ENCODE measurements at places on chromosomes 4 and X.

DNA sequence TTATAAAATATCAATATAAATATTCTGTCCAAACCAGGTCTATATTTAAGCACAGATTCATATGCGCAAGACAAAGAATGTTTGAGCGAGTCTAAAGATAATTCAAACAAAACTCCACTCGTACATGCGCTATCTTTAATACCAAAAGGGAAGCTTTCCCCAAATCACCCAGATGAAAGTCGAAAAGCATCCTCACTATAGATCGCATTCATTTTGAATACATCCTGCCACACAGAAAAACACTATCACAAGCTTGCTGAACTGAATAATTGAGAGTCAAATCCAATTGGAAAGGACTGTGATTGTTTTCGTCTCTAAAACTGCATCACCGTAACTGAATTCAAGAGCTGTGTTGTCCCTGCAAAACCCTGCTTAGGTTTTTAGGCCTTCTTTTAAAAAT lies 685 bp downstream of the TASL start:
- no peak for DNase-seq

DNA sequence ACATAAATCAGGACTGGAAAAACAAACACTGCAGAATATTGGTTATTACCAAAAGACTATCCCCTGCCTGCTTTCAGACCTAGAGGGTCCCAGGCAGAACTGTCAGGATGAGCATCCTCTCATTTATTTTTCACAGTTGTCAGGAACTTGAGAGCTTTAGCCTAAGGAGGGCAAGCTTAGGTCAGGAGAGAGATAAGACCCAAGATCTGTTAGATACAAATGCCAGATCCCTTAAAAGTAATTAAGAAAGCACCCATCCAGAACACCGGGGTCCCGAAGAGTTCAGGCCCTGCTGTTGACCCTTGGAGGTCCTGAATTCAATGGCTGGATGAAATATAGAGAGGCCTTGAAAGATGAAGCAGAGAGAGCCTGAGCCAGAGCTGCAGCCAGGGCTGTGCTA lies 5.9 kb upstream of the MAGEB3 start:
- DNase-seq = no peak

- no peak for DNase-seq
Observed at GRCh38 chr4:1553365-1553764, 130.7 kb downstream of the FAM53A start.

GRCh38 chr4:147578593-147578992 lies 38.6 kb upstream of the TMEM184C start:
- no peak for DNase-seq

- DNase-seq = no peak
Observed at GRCh38 chr4:82610041-82610440, 48.3 kb upstream of the TMEM150C start.
